ENCODE measurements at places on chromosomes 7 and 10. TPM values are rescaled to one million over a fixed set of nuclear protein-coding genes. Genes with fewer than 3 reads are reported as not detected.

- no peak overlapping the region for H3K4me3 ChIP-seq
- peaks cover 69% of the 10 kb centered on the region for H3K36me3 ChIP-seq
- no peak for DNase-seq
Observed at GRCh38 chr7:6654113-6654841, 17.2 kb downstream of the ZNF316 start.

DNA sequence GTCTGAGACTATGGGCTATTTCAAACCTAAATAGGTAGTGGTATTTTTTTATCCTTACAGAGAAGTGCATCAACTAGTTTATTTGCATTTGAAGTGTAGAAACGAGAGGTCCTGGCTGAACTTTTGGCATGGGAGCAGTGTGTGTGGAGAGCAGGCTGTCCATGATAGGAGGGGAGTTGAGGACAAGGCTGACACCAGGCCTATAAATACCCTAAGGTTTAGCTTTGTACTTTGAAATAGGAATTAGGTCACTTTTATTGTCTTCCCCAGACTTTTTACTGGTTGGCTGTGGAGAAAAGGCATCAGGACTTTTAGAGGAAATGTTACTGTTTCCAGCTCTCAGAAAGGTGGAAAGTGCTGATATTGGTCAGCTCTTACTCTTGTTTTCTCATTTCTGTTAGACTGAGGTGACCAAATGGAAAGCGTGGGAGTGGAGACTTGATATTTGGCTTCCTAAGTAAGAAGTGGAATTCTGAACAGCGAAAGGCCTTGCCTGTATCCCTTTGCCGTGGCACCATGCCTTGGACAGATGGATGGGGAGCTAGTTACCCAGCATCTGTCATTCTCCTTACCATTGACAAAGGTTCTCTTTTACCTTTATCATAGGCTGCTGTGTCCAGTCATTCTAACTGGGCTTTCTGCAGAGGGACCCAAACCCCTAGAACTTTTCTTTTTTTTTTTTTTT lies 46.0 kb downstream of the GBF1 start:
- H3K27ac ChIP-seq = no peak overlapping the region
- no peak overlapping the region for H3K4me3 ChIP-seq
- H3K4me1 ChIP-seq = peaks cover 23% of the 10 kb centered on the region

GRCh38 chr7:127256041-127256725 lies 3.4 kb upstream of the GRM8 start:
- peaks cover 27% of the 10 kb centered on the region for H3K4me1 ChIP-seq
- no peaks in the 10 kb centered on the region for H3K27me3 ChIP-seq
- H3K36me3 ChIP-seq = no peaks in the 10 kb centered on the region
- no peak for DNase-seq
- no peak overlapping the region for H3K27ac ChIP-seq

The GPAM gene
- 2.6 TPM for polyA plus RNA-seq

GRCh38 chr7:29193316-29194205 lies 1.0 kb upstream of the CHN2 start:
- DNase-seq = no peak
- peaks cover 43% of the 10 kb centered on the region for H3K4me1 ChIP-seq
- no peaks in the 10 kb centered on the region for H3K36me3 ChIP-seq
- H3K27ac ChIP-seq = no peak overlapping the region
- H3K4me3 ChIP-seq = peak overlapping the region; percentile 83

- no peaks in the 10 kb centered on the region for H3K36me3 ChIP-seq
- no peak overlapping the region for H3K27ac ChIP-seq
- no peak for DNase-seq
- H3K4me1 ChIP-seq = no peaks in the 10 kb centered on the region
Observed at GRCh38 chr10:86199041-86199440, 167.6 kb downstream of the GRID1 start.

DNA sequence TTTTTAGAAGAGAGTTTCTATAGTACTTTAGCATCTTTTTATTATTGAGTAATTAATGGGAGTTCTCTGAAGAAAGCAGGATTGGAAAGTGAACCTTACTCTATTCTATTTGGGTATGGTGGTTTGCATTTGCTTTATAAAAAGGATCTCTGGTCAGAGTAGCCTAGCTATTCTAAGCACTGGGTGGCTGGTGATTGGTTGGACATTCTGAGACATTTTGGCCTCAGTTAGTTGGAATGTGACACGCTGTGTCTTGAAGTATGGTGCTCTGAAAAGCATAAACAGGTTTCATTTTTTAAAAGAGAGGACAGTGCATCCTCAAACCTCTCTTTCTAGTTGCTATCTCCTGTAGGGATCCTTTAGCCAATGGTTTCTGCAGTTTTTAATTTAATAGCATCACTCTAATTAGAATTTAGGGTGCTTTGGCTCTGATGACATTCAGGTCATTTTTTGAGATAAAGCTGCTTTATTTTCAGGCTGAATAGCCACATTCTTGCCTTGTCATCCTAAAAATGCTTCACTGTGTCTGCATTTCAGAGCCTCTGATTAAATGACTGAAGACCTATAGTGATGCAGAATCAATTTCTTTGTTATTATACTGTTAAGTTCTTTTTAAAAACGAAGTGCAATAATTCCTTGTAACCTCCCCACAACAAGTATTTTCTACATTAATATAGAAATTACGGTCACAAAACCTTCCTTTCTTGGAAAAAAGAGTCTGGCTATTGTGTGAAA lies 20.6 kb downstream of the TMEM178B start:
- H3K27ac ChIP-seq = no peak overlapping the region
- H3K27me3 ChIP-seq = no peaks in the 10 kb centered on the region
- DNase-seq = no peak
- H3K4me1 ChIP-seq = no peaks in the 10 kb centered on the region
- no peaks in the 10 kb centered on the region for H3K36me3 ChIP-seq
- H3K4me3 ChIP-seq = no peak overlapping the region

DNA sequence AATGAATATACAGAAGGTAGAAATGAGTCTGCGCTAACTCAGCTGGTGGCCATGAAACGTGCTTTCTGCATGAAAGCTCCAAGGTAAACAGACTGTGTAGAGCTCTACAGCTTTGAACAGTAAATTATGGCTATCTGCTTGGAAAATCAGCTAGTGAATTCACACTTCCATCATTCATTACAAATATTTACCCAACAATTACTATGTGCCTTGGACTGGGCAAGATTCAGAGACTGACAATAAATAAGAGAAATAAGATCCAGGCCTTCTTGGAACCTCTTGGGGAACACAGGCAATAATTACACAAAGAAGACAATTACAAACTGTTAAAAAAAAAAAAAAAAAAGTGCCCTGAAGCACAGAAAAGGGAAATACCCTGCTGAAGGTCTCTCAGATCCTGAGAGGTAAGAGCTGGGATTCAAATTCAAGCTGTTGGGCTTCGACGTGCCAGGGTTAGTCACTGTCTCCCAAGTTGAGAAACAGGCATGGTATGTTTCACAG lies 15.8 kb downstream of the TSPAN12 start:
- DNase-seq = peak; percentile 33
- no peaks in the 10 kb centered on the region for H3K4me1 ChIP-seq
- no peaks in the 10 kb centered on the region for H3K27me3 ChIP-seq
- peak overlapping the region; percentile 82 for H3K27ac ChIP-seq
- no peak overlapping the region for H3K4me3 ChIP-seq
- no peaks in the 10 kb centered on the region for H3K36me3 ChIP-seq

DNA sequence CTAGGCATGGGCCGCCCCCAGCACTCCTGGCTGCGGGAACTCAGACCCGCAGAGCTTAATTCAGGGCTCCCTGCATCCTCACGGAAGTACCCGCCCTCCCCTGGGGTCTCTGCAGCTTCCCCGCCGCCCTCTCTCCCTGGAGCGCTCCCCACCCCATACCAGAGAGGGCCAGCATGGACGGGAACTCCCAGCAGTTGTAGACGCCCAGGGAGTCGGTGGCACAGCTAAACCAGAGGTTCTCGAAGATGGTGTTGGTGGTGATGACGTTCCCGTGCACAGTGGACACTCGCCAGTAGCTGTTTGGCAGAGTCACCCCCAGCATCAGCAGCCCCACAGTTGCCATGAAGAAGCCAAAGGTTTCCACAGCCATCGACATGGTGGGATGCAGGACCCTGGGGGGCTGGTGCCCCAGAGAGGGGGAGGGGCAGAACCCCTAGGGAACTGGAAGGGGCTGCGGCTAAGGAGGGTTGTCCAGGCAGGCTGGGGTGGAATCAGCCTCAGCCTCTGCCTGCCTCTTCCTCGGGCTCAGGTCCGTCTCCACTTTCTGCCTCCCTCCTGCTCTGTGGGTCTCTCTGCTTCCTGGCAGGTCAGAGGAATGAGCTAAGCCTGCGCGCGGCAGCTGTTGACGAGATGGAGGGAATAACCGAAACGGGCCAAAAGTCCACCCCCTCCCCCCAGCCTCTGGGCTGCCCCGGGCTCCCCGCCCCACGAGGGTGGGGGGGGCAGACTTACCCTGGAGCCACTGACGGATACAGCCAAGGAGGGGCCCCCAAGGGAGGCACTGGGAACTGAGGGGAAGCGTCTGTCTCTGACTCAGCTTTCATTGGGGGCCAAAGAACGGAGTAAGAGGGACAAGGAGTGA lies at the start of gene CLDN15:
CLDN15 (minus strand) TSS at position 597 of the 862 bp plus-strand sequence; CDS start at position 376, 221 bp downstream.
- H3K4me3 ChIP-seq = no peak within 1 kb of the TSS
- no peaks in the 10 kb centered on the region for H3K27me3 ChIP-seq
- H3K4me1 ChIP-seq = peaks cover 31% of the 10 kb centered on the region
- H3K36me3 ChIP-seq = peaks cover 18% of the 10 kb centered on the region

DNA sequence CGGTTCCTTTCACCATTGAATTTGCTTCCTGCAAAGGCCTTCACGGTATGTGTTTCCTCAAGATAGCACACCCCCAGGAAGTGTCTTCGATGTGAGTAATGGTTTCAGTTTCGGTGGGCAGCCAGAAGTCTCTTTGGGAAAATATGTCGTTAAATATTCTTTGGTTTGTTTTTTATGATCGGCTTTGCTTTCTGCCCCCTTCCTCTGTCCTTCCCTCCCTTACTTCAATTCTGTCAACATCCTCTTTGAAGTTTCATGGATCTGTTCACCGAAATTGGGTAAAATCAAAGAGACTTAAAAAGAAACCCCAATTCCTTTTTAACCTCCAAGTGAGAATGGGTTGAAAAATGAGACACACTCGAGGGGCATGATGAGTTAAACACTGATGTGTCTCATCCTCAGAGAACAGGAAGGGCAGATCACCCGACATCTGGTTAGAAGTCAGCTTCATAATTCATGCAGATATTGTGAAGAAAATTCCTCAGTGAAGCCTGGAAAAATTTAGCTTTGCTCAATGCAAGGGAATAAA lies 170.8 kb upstream of the HABP2 start:
- no peaks in the 10 kb centered on the region for H3K36me3 ChIP-seq
- H3K27ac ChIP-seq = peak overlapping the region; percentile 64
- no peak for DNase-seq
- peaks cover 22% of the 10 kb centered on the region for H3K4me1 ChIP-seq
- no peaks in the 10 kb centered on the region for H3K27me3 ChIP-seq

GRCh38 chr7:1761097-1761496 lies 91.0 kb downstream of the ELFN1 start:
- no peak for DNase-seq
- peaks cover 7% of the 10 kb centered on the region for H3K27me3 ChIP-seq
- H3K36me3 ChIP-seq = no peaks in the 10 kb centered on the region
- H3K4me3 ChIP-seq = no peak overlapping the region
- no peaks in the 10 kb centered on the region for H3K4me1 ChIP-seq
- H3K27ac ChIP-seq = no peak overlapping the region

GRCh38 chr7:7103343-7104313 lies 78.7 kb upstream of the C1GALT1 start:
- H3K27me3 ChIP-seq = no peaks in the 10 kb centered on the region
- H3K4me1 ChIP-seq = peaks cover 19% of the 10 kb centered on the region
- peak overlapping the region; percentile 55 for H3K27ac ChIP-seq

The AGAP4 gene
- 8.7 TPM for polyA plus RNA-seq

- no peak for DNase-seq
- no peaks in the 10 kb centered on the region for H3K27me3 ChIP-seq
- no peak overlapping the region for H3K27ac ChIP-seq
- no peak overlapping the region for H3K4me3 ChIP-seq
- H3K36me3 ChIP-seq = no peaks in the 10 kb centered on the region
Observed at GRCh38 chr7:82445271-82445670, 1.7 kb upstream of the CACNA2D1 start.

GRCh38 chr10:133329491-133330202 lies 7.0 kb downstream of the CALY start:
- peaks cover 12% of the 10 kb centered on the region for H3K27me3 ChIP-seq
- DNase-seq = peak; percentile 91
- H3K27ac ChIP-seq = no peak overlapping the region
- H3K36me3 ChIP-seq = no peaks in the 10 kb centered on the region
- peaks cover 27% of the 10 kb centered on the region for H3K4me1 ChIP-seq
- H3K4me3 ChIP-seq = peak overlapping the region; percentile 33

- no peaks in the 10 kb centered on the region for H3K4me1 ChIP-seq
- no peak for DNase-seq
- no peaks in the 10 kb centered on the region for H3K27me3 ChIP-seq
- no peak overlapping the region for H3K27ac ChIP-seq
- H3K36me3 ChIP-seq = no peaks in the 10 kb centered on the region
Observed at GRCh38 chr7:136072447-136072846, 95.3 kb upstream of the MTPN start.

- DNase-seq = no peak
- H3K36me3 ChIP-seq = no peaks in the 10 kb centered on the region
- no peaks in the 10 kb centered on the region for H3K27me3 ChIP-seq
- no peak overlapping the region for H3K27ac ChIP-seq
Observed at GRCh38 chr7:21326241-21326640, 101.6 kb upstream of the SP4 start.

The NUDT13 gene
- polyA plus RNA-seq = 5.8 TPM

- H3K27me3 ChIP-seq = no peaks in the 10 kb centered on the region
- H3K4me3 ChIP-seq = no peak overlapping the region
- H3K4me1 ChIP-seq = no peaks in the 10 kb centered on the region
- H3K36me3 ChIP-seq = peaks cover 8% of the 10 kb centered on the region
- peak overlapping the region; percentile 56 for H3K27ac ChIP-seq
- peak; percentile 12 for DNase-seq
Observed at GRCh38 chr10:113891476-113891875, 37.0 kb downstream of the NHLRC2 start.

- H3K4me1 ChIP-seq = no peaks in the 10 kb centered on the region
- no peak overlapping the region for H3K27ac ChIP-seq
- no peak overlapping the region for H3K4me3 ChIP-seq
- H3K27me3 ChIP-seq = no peaks in the 10 kb centered on the region
Observed at GRCh38 chr7:152035817-152036216, 10.3 kb downstream of the GALNT11 start.

GRCh38 chr7:50621206-50621605 lies 56.0 kb upstream of the DDC start:
- H3K4me3 ChIP-seq = no peak overlapping the region
- no peaks in the 10 kb centered on the region for H3K4me1 ChIP-seq
- DNase-seq = no peak
- peaks cover 24% of the 10 kb centered on the region for H3K36me3 ChIP-seq

DNA sequence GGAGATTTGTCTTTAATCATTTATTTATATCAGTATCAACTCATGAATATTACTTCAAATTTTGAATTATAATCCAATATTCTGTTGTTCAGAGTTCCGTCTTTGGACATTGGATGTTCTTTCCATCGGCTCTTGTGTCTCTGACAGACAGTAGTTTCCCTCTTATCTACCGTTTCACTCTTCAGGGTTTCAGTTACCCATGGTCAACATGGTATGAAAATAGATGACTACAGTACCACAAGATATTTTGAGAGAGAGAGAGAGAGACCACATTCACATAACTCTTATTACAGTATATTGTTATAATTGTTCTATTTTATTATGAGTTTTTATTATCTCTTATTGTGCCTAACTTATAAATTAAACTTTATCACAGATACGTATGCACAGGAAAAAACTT lies 6.8 kb downstream of the SHTN1 start:
- H3K4me1 ChIP-seq = peaks cover 2% of the 10 kb centered on the region
- no peaks in the 10 kb centered on the region for H3K36me3 ChIP-seq
- DNase-seq = no peak
- H3K27ac ChIP-seq = no peak overlapping the region

- no peak overlapping the region for H3K4me3 ChIP-seq
- no peak overlapping the region for H3K27ac ChIP-seq
- DNase-seq = no peak
- no peaks in the 10 kb centered on the region for H3K27me3 ChIP-seq
Observed at GRCh38 chr10:107492389-107492788, 327.9 kb upstream of the SORCS1 start.

All from stomach (tissue), 19 donors.